ENCODE measurements at places on chromosomes 2 and 18. TPM values are rescaled to one million over a fixed set of nuclear protein-coding genes. Genes with fewer than 3 reads are reported as not detected.

DNA sequence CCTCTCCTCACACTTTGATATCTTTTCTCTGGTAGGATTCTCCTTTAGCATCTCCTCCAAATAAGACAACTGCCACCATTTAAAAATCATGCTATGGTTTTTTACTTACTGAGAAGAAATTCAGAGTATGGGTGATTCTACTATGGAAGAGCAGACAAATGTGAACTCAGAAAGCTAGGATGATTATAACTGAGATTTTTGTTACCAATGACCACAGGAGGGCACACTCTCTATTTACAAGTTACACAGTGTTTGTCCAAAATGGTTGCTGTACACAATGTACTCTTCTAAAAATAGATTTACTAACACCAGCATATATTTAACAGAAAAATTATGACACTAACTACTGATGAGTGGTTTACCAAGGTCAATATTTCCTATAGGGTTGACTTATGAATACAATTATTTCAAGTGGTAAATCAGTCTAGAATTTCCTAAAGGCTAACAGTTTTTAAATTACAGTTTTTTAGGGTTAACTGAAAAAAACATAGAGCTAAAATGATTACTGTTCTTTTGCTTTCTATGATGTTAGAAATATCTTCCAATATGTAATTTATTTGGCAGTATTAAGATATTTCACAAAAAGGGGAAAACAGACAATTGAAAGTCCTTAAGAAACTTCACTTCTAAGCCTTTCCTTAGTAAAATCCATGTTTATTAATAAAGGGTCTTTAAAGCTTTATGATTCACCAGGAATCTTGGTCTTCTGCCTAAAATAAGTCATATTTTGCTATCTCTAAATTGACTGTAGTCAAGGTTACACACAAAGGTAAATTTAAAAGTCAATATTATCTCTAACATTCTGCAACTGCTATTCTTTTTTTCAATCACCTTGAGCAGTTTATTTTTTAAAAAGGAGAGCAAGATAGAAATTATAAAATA lies 57.2 kb downstream of the MAP4K3 start:
- peak; percentile 67 for DNase-seq
- H3K27me3 ChIP-seq: no peaks in the 10 kb centered on the region
- no peak overlapping the region for H3K4me3 ChIP-seq
- H3K36me3 ChIP-seq: peaks cover 19% of the 10 kb centered on the region
- peaks cover 26% of the 10 kb centered on the region for H3K4me1 ChIP-seq
- peak overlapping the region; percentile 48 for H3K27ac ChIP-seq

GRCh38 chr2:201932511-201932910 lies 101.1 kb upstream of the FZD7 start:
- H3K27ac ChIP-seq: no peak overlapping the region
- no peaks in the 10 kb centered on the region for H3K27me3 ChIP-seq
- no peak for DNase-seq
- H3K36me3 ChIP-seq: no peaks in the 10 kb centered on the region
- no peak overlapping the region for H3K4me3 ChIP-seq

The FECH gene
- total RNA-seq: 136 TPM

The MAP3K19 gene
- total RNA-seq: not detected

DNA sequence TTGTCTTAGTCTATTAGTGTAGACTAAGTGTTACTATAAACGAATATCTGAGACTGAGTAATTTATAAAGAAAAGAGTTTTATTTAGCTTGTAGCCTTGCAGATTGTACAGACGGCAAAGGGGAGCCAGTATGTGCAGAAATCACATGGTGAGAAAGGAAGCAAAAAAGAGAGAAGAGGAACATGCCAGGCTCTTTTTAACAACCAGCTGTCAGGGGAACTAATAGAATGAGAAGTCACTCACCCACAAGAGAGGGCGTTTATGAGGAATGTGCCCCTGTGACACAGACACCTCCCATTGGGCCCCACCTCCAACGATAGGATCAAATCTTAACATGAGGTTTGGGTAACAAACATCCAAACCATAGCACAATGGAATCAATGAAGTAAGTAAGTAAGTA lies 20.6 kb upstream of the ZNF804A start:
- no peaks in the 10 kb centered on the region for H3K36me3 ChIP-seq
- H3K4me1 ChIP-seq: no peaks in the 10 kb centered on the region
- DNase-seq: no peak
- H3K27ac ChIP-seq: no peak overlapping the region
- H3K4me3 ChIP-seq: no peak overlapping the region
- H3K27me3 ChIP-seq: no peaks in the 10 kb centered on the region

All from PC-3 (cell line).